ENCODE measurements at places on chromosomes 6 and 20.

DNA sequence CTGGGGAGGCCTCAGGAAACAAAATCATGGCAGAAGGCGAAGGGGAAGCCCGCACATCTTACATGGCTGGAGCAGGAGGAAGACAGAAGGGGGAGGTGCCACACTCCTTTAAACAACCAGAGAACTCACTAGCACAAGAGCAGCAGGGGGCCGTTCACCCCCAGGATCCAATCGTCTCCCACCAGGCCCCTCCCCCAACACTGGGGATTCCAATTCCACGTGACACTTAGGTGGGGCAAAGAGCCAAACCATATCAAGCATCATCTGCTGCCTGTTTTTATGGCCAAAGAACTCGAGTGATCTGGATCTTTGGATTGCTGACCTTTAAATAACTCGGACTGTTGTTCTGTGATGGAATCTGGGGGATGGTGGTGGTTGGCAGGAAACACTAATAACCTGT is 28.0 kb downstream of the PNLDC1 start:
- no peak for DNase-seq

GRCh38 chr6:137043710-137044365 is 927 bp downstream of the IL20RA start:
- DNase-seq = peak; percentile 46

GRCh38 chr20:10369723-10370090 is 64.3 kb downstream of the MKKS start:
- DNase-seq = no peak

GRCh38 chr6:153994004-153994403 is 45.0 kb upstream of the OPRM1 start:
- no peak for DNase-seq

- DNase-seq = no peak
Observed at GRCh38 chr6:8130399-8130798, 28.1 kb upstream of the EEF1E1 start.

DNA sequence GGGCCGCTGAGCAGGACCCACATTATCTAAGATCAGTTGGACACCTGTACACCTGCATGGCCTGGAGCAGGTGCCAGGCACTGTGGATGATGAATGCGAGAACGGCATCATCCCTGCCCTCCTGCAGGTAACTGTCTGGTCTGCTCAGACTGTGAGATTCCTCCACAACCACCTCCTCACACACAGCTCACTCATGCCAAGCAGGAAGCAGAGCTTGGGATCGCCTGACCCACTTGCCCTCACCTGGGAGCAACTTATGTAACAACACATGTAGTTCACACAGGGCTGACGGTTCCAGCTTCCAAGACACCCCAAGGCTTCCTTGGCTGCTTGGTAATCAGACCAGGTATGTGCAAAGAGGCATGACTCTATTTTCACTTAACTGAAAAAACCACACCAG is 359.2 kb downstream of the PREX1 start:
- DNase-seq = no peak

DNA sequence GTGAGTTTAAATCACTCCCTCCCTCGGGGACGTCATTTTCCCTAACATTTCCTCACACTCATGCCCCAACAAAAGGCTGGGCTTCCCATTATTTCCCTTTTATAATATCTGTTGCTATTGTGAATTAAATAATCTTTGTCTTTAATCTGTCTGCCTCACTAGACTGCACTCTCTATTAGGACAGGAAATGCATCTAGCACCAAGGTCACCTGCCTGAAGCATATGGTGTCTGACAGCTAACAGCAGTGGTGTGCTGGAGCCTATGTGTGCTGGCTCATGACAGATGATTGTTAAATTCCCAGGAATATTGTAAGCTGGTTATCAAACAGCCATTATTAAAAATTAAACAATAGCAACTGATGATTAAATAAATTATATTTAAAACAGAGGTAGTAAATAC is 237.0 kb upstream of the CEP162 start:
- DNase-seq = no peak

DNA sequence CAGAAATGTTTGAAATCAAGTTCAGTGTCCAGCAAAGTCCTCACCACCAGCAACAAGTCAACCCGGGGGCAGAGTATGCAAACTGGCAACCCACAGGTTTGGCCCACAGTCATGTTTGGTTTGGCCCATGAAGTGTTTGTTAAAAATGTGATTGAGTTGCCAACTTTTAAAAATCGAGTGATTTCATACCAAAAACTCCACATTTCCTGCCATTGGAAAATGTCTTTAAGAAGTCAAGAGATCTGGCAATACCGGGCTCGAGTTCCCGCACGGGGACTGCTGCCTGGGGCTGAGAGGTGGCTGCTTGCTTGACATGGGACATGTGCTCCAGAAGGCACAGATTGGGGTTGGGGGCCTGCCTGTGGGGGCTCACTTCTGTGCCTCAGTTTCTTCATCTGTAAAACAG is 36.1 kb downstream of the PREX1 start:
- DNase-seq = no peak

DNA sequence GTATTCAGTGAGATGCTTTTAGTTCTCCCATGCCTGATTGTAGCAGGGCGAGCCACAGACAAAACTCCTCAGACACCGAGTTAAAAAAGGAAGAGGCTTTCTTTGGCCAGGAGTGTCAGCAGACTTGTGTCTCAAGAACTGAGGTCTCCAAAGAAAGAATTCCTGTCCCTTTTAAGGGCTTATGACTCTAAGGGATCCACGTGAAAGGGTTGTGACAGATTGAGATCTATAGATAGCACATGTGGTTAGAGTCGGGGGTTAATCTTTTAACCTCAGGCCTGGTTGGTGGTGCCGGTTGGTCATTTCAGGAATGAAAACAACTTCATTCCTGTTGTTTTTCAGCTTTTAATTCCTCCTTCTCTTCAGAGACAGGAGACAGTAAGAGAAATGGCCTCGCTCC is 168.8 kb upstream of the GRIK2 start:
- no peak for DNase-seq

GRCh38 chr20:53034899-53035298 is 62.7 kb downstream of the TSHZ2 start:
- DNase-seq = no peak

DNA sequence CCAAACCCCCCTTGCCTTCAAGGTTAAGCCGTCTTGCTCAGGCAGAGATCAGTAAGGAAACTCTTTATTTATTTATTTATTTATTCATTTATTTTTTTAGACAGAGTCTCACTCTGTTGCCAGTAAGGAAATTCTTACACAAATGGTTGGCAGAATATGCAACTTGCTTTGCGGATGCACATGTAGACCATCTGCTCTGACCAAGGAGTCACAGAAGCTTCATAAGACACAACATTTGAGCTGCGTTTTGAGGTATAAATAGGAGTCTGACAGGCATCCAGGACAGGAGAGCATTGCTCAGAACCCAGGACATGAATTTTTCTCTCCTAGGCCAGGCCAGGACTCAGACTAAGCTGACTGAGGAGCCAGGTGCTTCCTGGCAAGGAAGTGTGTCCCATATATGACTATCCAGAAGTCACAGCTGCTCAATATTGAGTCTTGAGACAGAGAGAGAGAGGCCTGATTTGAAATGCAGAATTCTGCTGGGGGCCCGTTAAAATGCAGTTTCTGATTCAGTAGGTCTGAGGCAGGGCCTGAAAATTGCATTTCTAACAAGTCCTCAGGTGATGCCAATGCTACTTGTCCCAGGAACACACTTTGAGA is 43.9 kb downstream of the HLA-A start:
- DNase-seq = no peak

- no peak for DNase-seq
Observed at GRCh38 chr6:135693811-135694370, 157.6 kb upstream of the PDE7B start.

DNA sequence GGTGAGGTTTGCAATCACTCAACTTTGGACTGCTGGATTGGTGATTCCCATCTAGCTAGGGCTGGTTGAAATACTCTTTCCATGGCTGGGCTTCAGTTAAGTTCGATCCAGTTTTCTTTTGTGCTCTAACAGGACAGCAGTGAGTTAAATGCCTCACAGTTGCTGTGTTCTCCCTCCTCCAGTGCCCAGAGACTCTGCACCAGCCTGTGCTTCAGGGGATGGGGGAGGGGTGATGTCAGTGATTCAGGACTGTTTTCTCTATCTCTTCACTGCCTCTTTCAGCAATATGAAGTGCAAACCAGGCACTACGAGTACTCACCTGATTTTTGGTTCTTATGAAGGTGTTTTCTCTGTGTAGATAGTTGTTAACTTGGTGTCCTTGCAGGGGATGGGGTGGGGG is 88.2 kb upstream of the FAM83B start:
- DNase-seq = no peak

DNA sequence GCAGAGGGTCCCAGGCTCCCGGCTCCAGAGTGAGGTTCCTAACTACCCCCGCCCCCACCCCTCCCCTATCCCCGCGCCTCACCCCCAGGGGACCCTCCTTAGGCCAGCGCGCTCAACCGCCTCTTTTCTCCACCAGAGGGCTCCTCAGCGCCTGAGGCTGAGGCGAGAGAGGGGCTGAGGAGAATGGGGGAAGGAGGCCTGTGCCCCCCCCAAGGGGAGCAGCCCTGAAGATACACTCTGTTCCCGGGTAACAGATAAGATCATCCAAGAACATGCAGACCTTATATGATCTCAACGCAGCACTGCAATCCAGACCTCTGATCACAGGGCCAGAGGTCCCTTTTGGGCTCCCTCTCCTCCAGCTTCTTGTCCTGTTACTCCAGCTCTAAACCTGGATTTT is 43.3 kb upstream of the MRPS10 start:
- DNase-seq = peak; percentile 70

DNA sequence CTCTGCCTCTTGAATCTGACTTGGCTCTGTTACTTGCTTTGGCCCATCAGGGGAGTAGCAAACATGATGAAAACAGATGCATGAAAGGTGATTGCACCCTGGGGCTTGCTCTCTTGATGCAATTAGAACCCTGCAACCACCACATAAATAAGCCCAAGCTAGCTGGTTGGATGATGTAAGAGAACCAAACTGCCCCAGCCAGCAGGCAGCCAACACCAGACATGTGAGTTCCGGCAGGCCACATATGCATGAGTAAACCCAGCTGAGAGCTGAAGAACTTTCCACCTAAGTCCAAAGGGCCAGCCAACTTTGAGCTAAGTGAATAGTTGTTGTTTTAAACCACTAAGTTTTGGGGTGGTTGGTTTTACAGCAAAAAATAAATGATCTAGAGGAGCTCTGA is 268.4 kb downstream of the FARS2 start:
- no peak for DNase-seq

DNA sequence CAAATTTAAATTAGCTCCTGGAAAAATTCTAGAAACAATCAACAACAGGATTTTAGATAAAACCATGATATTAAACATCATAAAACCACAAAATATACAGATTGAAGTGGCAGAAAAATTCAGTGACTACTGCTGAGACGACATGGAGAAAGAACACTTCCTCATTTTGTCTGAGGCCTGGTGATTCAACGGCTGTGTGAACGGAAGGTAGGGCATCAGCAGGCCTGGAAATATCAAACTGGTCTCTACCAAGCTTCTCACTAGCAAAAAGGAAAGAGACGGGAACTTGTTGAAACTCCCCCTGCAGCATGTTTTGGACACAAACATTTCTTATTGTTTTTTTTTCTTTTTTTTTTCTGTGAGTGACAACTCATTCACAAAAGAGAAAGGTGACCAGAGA is 58.0 kb upstream of the AHI1 start:
- no peak for DNase-seq

DNA sequence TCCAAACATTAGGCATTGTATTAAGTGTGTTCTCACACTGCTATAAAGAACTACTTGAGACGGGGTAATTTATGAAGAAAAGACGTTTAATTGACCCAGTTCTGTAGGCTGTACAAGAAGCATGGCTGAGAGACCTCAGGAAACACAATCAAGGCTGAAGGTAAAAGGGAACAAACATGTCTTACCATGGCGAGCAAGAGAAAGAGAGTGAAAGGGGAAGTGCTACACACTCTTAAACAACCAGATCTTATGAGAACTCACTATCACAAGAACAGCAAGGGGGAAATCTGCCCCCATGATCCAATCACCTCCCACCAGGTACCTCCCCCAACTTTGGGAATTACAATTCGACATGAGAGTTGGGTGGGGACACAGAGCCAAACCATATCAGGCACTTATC is 86.6 kb upstream of the TOP1 start:
- no peak for DNase-seq

DNA sequence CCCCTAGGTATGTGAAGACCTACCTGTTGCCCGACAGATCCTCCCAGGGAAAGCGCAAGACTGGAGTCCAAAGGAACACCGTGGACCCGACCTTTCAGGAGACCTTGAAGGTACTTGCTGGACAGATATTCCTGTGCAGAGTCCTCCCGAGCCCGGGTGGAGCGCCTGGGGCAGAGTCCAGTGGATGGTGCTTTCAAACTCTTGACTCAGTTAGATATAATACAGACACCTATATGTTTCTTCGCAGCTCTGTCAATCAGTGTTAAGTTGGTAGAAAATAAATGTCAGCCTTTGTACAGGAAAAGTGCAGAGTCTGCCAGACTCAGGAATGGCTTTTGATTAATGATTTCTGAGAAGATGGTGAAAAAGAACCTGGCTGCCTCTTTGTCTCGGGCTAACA is 67.2 kb downstream of the EZR start:
- no peak for DNase-seq

DNA sequence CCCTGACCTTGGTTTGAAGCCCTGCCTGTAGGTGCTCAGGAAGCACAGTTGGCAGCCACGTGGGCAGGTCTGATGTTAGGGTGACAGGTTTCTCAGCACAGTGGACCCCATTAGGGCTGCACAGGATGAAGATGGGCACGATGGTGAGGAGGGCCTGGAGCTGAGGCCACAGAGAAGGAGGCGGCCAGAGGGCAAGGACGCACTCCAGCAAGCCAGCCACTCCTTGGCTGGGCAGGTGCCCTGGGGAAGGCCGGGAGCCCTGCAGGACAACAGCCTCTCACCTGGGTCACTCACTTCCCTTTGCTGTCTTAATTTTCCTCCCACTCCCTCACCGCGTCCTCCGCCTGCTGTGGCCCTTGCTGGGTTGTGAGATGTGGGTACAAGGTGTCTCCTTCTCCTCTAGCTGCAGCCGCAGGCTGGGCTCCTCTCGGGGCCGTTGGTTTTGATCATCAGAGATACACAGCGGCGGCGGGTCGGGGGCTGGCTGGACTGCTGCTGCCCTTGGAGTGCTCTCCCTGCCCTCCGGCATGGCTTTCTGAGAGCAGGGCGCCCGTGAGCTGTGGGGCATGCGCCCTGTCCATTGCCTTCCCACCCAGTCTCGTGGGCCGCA is 5.7 kb downstream of the OSBPL2 start:
- DNase-seq = no peak

GRCh38 chr6:75113446-75113845 is 92.4 kb downstream of the COL12A1 start:
- no peak for DNase-seq

DNA sequence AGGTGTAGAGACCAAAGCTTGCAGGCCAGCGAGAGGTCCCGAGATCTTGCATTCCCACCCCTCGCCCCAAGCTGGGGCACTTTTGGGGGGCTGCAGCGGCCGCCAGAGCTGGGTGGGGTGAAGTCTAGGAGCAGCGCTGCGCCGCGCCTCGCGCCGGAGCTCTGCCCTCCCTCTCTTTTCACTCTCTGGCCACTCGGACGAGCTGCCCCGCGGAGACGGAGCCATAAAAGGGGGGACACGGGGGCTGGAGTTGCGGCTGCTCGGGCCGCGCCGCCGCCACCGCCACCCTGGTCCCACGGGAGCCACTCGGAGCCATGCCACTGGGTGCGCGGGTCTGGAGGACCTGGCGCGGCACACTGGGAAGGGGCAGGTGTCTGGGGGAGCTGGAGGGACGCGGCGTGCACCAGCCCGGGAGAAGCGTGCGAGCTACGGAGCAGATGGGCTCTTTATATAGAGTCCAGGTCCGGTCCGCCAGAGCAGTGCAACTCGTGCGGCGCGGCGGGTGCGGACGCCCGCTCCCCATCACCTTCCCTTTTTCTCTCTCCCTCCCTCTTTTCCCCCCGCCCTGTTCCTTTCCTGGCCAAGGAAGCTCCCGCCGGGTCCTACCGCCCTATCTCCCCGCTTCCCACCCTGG is 687 bp upstream of the HTR1B start:
- no peak for DNase-seq

Measured in HTR-8/SVneo (cell line).